Lung (tissue), 17 donors: ENCODE measurements at places on chromosomes 1 and 21. TPM values are rescaled to one million over a fixed set of nuclear protein-coding genes. Genes with fewer than 3 reads are reported as not detected.

- no peak for DNase-seq
- H3K36me3 ChIP-seq: peaks cover 60% of the 10 kb centered on the region
These were observed 13.0 kb upstream of the CLDN19 start for GRCh38 chr1:42753070-42753469.

GRCh38 chr1:214425101-214425500 lies 126.3 kb downstream of the PTPN14 start:
- no peaks in the 10 kb centered on the region for H3K36me3 ChIP-seq
- DNase-seq: no peak
- H3K4me1 ChIP-seq: peaks cover 5% of the 10 kb centered on the region
- no peak overlapping the region for H3K4me3 ChIP-seq
- H3K27me3 ChIP-seq: no peaks in the 10 kb centered on the region

DNA sequence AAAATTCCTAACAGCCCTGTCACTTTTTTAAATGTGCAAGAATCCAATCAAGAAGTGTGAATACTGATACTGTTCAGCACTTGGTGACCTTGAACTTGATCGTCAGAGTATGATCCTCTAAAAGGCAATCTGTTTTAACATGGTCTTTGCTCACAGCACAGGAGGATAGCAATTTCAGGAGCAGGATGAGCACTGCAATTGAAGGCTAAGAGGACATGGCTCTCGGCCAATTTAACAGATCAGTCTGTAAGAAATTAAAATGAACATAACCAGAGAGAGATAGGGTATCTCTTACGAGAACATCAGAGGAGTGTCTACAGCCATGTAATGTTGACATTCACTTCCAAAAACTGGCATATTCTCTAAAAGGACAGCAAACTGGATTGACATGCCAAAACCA lies 243.1 kb downstream of the LTN1 start:
- peak overlapping the region; percentile 16 for H3K27ac ChIP-seq
- DNase-seq: no peak
- H3K36me3 ChIP-seq: no peaks in the 10 kb centered on the region
- H3K4me3 ChIP-seq: no peak overlapping the region
- no peaks in the 10 kb centered on the region for H3K27me3 ChIP-seq
- H3K4me1 ChIP-seq: no peaks in the 10 kb centered on the region

GRCh38 chr1:22314706-22315105 lies 136.9 kb upstream of the ZBTB40 start:
- H3K27ac ChIP-seq: no peak overlapping the region
- H3K4me1 ChIP-seq: no peaks in the 10 kb centered on the region
- no peak for DNase-seq
- no peak overlapping the region for H3K4me3 ChIP-seq
- no peaks in the 10 kb centered on the region for H3K27me3 ChIP-seq
- no peaks in the 10 kb centered on the region for H3K36me3 ChIP-seq

- no peaks in the 10 kb centered on the region for H3K4me1 ChIP-seq
- H3K27ac ChIP-seq: no peak overlapping the region
- no peak for DNase-seq
- no peaks in the 10 kb centered on the region for H3K36me3 ChIP-seq
- H3K27me3 ChIP-seq: no peaks in the 10 kb centered on the region
These were observed 102.9 kb upstream of the TLR5 start for GRCh38 chr1:223245983-223246382.

DNA sequence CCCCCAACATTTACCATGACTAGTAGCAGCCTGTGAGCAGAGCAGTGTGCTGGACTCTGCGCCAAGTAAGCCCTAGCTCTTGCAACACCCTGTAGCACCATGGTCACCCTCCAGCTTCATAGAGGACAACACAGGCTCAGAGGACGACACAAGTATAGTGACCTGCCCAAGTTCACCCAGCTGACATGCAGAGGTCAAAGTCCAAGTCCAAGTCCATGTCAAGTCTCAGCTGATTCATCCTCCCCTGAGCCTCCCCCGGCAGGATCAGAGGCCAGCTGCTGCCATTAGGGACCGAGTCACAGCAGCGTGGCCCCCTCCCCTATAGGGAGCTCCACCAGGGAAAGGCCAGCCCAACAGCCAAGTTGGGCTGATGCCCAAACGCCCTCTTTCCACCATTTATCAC lies 15.9 kb downstream of the SDC3 start:
- no peaks in the 10 kb centered on the region for H3K27me3 ChIP-seq
- no peak overlapping the region for H3K27ac ChIP-seq
- DNase-seq: no peak
- H3K4me1 ChIP-seq: peaks cover 31% of the 10 kb centered on the region
- no peak overlapping the region for H3K4me3 ChIP-seq
- no peaks in the 10 kb centered on the region for H3K36me3 ChIP-seq

DNA sequence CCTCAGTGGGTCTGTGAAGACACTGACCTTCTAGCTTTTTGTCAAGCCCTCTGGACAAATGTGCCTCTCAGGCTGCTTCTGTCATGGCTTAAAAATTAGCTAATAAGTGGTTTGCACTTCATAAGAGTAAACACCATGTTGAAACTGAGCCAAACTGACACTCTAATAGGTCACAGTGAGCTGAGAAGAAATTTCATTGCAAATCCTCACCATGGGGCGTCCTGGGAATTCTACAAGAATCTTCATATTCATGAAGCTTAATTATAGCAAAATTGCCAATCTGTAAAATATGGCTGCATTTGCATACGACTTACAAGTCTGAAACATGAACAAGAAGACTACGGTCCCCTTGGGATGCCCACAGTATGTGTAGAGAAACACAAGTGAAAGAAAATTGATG lies 188.6 kb downstream of the DSCAM start:
- peaks cover 21% of the 10 kb centered on the region for H3K4me1 ChIP-seq
- H3K36me3 ChIP-seq: no peaks in the 10 kb centered on the region
- no peak overlapping the region for H3K27ac ChIP-seq
- no peak overlapping the region for H3K4me3 ChIP-seq

DNA sequence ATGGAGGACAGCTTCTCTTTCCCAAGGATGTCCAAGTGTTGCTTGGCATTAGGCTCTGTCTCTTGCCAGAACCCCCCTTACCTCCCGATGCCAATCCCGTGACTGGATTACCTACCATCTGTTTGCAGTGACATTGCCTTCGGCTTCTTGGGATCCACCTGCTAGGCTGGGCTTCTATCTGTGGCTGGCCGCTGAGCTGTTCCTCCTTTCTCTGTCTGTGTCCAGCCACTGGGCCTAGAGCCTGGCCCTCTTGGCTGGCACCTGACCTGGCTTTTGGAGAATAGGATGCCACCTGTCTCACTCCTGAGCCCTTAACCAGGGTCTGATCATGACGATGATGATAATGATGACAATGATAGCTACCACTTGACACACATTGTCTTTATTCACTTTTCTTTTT lies 41.6 kb upstream of the STUM start:
- H3K4me3 ChIP-seq: no peak overlapping the region
- H3K4me1 ChIP-seq: no peaks in the 10 kb centered on the region
- no peak for DNase-seq
- no peak overlapping the region for H3K27ac ChIP-seq
- H3K27me3 ChIP-seq: no peaks in the 10 kb centered on the region
- H3K36me3 ChIP-seq: no peaks in the 10 kb centered on the region

DNA sequence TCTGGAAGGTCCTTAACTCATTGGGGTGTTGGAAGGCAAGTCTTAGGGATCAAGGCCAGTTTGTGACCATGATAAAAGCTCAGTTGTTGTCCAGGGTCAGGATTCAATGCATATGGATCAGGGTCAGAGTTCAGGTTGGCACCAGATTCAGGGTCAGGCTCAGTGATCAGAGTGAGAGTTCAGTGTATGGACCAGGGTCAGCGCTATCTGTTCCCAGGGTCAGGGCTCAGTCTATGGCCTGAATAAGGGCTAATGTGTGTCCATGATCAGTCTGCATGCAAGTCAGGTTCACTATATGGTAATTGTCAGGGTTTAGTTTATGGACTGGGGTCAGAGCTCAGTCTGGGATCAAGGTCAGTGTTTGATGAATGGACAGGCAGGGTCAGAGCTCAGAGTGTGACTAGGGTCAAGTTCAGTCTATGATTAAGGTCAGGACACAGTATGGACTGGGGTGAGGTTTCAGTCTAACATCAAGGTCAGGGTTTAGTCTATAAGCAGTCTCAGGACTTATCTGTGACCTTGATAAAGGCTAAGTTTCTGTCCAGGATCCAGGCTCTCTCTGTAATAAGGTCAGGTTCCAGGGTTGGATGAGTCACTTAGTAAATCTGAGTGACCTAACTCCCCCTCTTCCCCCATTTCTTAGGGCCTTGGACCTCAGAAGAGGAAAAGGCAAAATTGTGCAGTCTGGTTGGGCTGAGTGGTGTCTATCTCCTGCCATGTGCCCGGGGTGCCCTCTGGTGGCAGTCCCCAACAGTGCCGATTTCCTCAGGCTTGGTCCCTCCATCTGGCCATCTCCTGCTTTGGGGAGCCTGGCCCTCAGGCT lies 23.8 kb downstream of the KNCN start:
- peak; percentile 83 for DNase-seq
- no peak overlapping the region for H3K27ac ChIP-seq
- peaks cover 22% of the 10 kb centered on the region for H3K27me3 ChIP-seq

DNA sequence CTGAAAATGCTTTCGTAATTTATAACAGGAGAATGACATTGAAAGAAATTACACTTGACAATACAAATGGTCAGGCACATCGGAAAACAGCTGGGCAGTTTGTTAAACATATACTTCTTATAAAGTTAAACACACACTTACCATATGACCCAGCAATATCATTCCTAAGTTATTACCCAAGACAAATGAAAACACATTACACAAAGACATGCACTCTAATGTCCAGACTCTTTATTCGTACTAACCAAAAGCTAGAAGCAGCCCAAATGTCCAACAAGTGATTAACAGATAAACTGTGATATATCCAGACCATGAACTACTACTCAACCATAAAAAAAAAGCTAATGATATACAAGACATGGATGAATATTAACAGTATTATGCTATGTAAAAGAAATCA lies 8.5 kb downstream of the AKT3 start:
- H3K27me3 ChIP-seq: no peaks in the 10 kb centered on the region
- no peak for DNase-seq
- no peak overlapping the region for H3K4me3 ChIP-seq

- peaks cover 2% of the 10 kb centered on the region for H3K4me1 ChIP-seq
- H3K27me3 ChIP-seq: no peaks in the 10 kb centered on the region
- no peak overlapping the region for H3K4me3 ChIP-seq
- H3K36me3 ChIP-seq: no peaks in the 10 kb centered on the region
- peak overlapping the region; percentile 82 for H3K27ac ChIP-seq
- peak; percentile 68 for DNase-seq
These were observed 1.5 kb downstream of the RPS6KA1 start for GRCh38 chr1:26530895-26531598.

GRCh38 chr1:3799976-3800685 lies 3.8 kb upstream of the LRRC47 start:
- H3K27ac ChIP-seq: no peak overlapping the region
- H3K4me1 ChIP-seq: no peaks in the 10 kb centered on the region
- H3K4me3 ChIP-seq: no peak overlapping the region
- no peaks in the 10 kb centered on the region for H3K36me3 ChIP-seq

GRCh38 chr1:33762962-33763361 lies 100.9 kb upstream of the HMGB4 start:
- H3K27me3 ChIP-seq: no peaks in the 10 kb centered on the region
- H3K4me3 ChIP-seq: no peak overlapping the region
- H3K27ac ChIP-seq: no peak overlapping the region
- no peak for DNase-seq

DNA sequence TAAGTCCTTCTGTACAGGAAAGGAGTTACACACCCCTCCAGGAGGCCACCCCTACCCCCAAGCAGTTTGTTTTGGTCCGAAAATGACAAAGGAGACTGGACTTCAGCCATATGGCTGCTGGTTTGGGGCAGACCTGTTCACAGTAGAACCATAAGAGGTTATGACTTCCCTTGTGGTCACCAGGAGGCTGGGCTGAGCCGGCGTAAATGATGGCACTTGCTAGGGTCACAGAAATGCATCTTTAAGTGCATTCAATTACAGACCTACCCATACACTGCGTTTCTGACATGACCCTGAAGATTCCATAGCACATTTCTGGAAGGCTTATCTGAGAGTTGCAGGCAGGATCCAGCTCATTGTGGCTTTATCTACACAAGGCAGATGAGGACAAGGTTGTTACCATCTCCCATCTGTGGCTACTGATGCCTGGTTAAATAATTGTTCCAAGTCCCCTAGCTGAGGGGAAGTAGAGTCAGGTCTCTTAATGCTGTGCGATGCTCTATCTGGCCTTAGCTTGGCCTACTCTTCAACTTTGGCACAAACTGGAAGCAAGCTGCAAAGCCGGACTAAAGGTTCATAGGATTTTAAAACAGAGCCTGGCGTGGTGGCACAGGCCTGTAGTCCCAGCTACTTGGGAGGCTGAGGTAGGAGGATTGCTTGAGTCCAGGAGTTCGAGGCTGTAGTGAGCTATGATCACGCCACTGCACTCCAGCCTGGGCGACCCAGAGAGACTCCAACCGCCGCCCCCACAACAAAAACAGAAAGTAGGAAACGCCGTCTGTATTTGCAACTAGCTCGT lies 1.7 kb upstream of the TRIM67 start:
- no peak overlapping the region for H3K27ac ChIP-seq
- no peaks in the 10 kb centered on the region for H3K4me1 ChIP-seq
- no peak overlapping the region for H3K4me3 ChIP-seq
- peaks cover 6% of the 10 kb centered on the region for H3K27me3 ChIP-seq
- no peaks in the 10 kb centered on the region for H3K36me3 ChIP-seq

- DNase-seq: peak; percentile 94
- peak within 1 kb of the TSS; percentile 82 for H3K4me3 ChIP-seq
- no peaks in the 10 kb centered on the region for H3K36me3 ChIP-seq
- peak within 1 kb of the TSS; percentile 95 for H3K27ac ChIP-seq
These were observed at the start of gene MTARC2 for GRCh38 chr1:220748089-220748934. Gene MTARC2 (plus strand): TSS chr1:220748322. CDS start chr1:220748532, 210 bp downstream.

DNA sequence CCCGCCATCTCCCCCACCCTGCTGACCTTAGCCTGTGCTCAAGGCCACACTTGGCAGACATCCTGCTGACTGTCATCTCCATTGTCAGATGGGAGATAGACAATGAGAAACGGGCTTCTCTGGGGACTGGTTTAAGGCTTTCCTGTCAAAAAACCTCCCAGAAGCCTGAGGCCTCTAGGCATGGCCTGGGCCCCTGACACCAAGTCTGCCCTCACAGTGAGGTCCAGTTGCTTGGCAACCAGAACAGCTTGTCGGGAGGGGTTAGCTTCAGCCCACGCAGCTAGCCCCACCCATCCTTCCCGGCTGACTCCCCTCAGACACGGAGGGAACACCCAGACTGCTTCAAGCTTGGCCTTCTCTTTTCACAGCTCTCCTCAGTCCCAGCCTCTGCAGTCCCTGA lies 11.0 kb downstream of the PLEKHA6 start:
- H3K4me1 ChIP-seq: peaks cover 50% of the 10 kb centered on the region
- no peak overlapping the region for H3K4me3 ChIP-seq
- DNase-seq: peak; percentile 95
- peak overlapping the region; percentile 25 for H3K27ac ChIP-seq
- H3K27me3 ChIP-seq: no peaks in the 10 kb centered on the region
- no peaks in the 10 kb centered on the region for H3K36me3 ChIP-seq

C8A gene
- 0.12 TPM for total RNA-seq

PRAMEF4 gene
- not detected for total RNA-seq

BARHL2 gene
- not detected for total RNA-seq

NRIP1 gene
- 35.5 TPM for total RNA-seq

SPOCD1 gene
- total RNA-seq: 0.51 TPM

NBPF10 gene
- total RNA-seq: 1.9 TPM

KIF2C gene
- 3.5 TPM for total RNA-seq

ADORA1 gene
- total RNA-seq: 0.57 TPM

CD5L gene
- 0.17 TPM for total RNA-seq

TPTE gene
- not detected for total RNA-seq
